ENCODE measurements at places on chromosomes 4 and X. TPM values are rescaled to one million over a fixed set of nuclear protein-coding genes. Genes with fewer than 3 reads are reported as not detected.

The HMGN5 gene
- total RNA-seq, result not detected

The HELQ gene
- total RNA-seq, result 4.4 TPM

The HTN3 gene
- not detected for total RNA-seq

The CDKL2 gene
- not detected for total RNA-seq

The RHOXF2B gene
- not detected for total RNA-seq

The SMIM9 gene
- total RNA-seq, result not detected

- no peak for DNase-seq
These were observed 779 bp downstream of the GABRQ start for GRCh38 chrX:152638443-152638904.

GRCh38 chr4:41156574-41156973, 57.8 kb downstream of the APBB2 start:
- peak; percentile 64 for DNase-seq

GRCh38 chrX:153505361-153505760, 10.6 kb downstream of the BGN start:
- no peak for DNase-seq

- no peak for DNase-seq
These were observed 267.1 kb downstream of the ARHGAP24 start for GRCh38 chr4:85741921-85742591.

DNA sequence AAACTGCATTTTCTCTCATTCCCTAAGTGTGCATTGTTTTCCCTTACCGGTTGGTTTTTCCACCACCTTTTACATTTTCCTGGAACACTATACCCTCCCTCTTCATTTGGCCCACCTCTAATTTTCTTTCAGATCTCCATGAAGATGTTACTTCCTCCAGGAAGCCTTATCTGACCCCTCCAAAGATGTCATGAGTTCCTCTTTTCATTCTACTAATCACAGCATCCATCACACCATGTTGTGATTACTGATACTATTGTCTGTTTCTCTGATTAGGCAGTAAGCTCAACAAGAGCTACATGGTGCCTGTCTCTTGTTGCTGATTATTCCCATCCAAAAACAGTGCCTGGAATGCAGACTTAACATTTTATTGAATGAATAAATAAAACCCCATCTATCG, 2.9 kb upstream of the AFP start:
- no peak for DNase-seq

GRCh38 chr4:182931691-182932345, 14.6 kb upstream of the DCTD start:
- no peak for DNase-seq

GRCh38 chrX:134599184-134599914, 58.9 kb downstream of the PLAC1 start:
- DNase-seq, result peak; percentile 13

- DNase-seq, result no peak
These were observed 27.4 kb upstream of the CLDN24 start for GRCh38 chr4:183349673-183350072.

GRCh38 chrX:63258144-63258543, 93.0 kb downstream of the SPIN4 start:
- peak; percentile 28 for DNase-seq

DNA sequence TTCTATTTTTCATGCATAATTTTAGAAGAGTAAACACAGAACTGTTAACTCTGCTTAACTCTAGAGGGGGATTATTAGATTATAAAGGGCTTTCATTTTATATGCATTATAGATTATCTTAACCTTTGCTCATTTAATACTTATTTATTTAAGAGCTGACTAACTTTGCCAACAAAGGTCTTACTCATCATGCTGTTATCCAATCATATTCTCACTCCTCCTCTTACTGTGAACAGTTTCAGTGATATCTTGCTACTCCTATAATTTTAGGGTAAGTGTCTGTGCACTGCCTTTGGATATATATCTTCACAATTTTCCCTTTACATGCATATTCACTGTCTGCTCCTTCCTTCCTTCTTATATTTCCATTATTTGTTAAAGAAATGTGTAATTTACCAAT, 1814.9 kb downstream of the STIM2 start:
- DNase-seq, result no peak

- DNase-seq, result peak; percentile 10
These were observed 88.2 kb upstream of the CAMK2D start for GRCh38 chr4:113849771-113850170.

GRCh38 chr4:185017964-185018772, at the start of gene HELT:
Gene HELT, plus strand, starts transcription at chr4:185018490. Its CDS starts 439 bp downstream, at chr4:185018929.
- DNase-seq, result no peak

GRCh38 chrX:13088156-13088487, 43.7 kb upstream of the FAM9C start:
- DNase-seq, result no peak

DNA sequence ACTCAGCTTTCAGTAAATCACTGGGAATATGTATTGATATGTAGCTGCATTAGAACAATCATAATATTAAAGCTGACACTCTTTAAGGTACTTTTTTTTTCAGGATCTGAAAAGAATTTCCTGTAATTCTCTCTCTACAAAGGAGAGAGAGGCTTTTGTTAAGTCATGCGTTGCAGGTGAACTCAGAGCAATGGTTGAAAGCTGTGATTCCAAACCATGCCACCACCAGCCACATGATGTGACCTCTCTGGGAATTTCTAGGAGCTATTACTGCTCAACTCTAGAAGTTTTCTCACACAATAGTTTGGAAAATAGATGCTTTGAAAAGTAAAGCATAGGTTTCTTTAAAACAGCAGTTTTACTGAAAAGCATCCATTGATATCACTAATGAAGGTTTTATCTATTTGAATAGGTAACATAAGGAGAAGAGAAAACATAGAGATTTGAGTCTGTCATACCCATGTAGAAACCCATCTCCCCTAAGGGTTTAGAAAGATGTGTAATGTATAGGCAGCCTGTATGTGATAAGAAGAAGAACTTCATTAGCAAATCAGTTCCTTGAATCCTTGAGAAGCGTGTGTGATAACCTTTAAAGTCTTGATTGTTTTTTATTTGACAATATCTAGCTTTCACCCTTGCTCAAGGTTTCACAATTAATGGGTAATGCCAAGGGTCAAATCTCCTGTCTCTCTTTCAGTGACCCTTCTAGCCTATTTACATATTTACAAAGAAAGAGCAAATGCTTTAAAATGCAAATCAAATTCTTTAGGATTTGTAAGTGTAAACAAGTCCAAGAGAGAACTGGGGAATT, 161.0 kb upstream of the ANKRD50 start:
- no peak for DNase-seq

GRCh38 chr4:34046580-34046979, 2197.7 kb downstream of the ARAP2 start:
- DNase-seq, result no peak

DNA sequence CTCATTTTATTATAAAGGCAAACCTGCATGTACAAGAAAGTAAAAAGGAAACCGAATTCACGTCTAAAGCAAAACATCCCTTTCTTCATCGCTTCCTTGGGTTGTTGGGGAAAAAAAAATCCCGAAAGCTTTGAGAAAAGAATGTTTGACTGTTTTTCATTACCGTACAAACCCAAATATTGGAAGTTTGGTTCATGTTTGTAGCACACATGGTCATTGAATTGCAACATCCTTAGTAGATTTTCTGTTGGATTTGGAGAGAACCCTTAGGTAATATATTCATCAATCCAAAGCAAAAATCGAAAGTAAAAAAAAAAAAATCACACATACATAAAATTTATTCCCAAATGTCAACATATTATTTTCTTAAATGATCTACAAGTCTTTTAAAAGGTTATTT, 420.3 kb downstream of the MAPK10 start:
- DNase-seq, result no peak

GRCh38 chr4:139528377-139529005, 27.5 kb downstream of the SETD7 start:
- peak; percentile 50 for DNase-seq

- peak; percentile 51 for DNase-seq
These were observed 97.9 kb upstream of the EOLA2 start for GRCh38 chrX:150036181-150036580.

DNA sequence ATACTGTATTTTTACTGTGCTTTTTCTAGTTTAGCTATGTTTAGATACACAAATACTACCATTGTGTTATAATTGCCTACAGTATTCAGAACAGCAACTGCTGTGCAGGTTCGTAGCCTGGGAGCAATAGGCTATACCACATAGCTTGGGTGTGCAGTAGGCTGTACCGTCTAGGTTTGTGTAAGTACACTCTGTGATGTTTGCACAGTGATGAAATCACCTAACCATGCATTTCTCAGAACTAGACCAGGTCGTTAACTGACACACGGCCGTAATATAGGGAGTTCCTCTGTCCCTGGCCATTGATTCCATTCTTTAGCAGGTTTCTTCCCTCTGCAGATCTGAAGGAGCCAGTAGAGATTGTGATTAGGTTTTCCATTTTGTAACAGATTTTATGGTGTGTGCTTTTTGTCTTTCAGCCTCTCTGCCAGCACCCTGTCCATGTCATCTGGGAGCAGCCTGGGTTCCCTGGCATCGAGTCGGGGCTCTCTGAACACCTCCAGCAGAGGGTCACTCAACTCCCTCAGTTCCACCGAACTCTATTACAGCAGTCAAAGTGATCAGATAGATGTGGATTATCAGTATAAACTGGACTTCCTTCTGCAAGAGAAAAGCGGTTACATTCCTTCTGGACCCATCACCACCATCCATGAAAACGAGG, 59.5 kb downstream of the CLDN22 start:
- no peak for DNase-seq

- DNase-seq, result no peak
These were observed 277.3 kb upstream of the TAPT1 start for GRCh38 chr4:16503421-16504100.

- DNase-seq, result no peak
These were observed 1029.7 kb downstream of the FAT4 start for GRCh38 chr4:126344472-126344871.

DNA sequence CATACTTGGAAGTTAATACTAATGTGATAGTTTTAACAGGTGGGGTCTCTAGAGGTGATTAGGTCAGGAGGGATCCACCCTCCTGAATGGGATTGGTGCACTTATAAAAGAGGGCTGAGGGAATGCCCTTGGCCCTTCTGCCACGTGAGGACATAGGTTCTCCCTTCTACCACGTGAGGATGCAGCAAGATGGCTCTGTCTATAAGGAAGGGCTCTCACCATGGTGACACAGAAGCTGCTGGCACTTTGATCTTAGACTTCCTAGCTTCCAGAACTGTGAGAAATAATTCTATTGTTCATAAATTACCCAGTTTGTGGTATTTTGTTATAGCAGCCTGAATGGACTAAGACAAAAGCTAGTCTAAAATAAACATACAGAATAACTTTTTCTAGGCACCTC, 1.0 kb downstream of the AADAT start:
- DNase-seq, result no peak

DNA sequence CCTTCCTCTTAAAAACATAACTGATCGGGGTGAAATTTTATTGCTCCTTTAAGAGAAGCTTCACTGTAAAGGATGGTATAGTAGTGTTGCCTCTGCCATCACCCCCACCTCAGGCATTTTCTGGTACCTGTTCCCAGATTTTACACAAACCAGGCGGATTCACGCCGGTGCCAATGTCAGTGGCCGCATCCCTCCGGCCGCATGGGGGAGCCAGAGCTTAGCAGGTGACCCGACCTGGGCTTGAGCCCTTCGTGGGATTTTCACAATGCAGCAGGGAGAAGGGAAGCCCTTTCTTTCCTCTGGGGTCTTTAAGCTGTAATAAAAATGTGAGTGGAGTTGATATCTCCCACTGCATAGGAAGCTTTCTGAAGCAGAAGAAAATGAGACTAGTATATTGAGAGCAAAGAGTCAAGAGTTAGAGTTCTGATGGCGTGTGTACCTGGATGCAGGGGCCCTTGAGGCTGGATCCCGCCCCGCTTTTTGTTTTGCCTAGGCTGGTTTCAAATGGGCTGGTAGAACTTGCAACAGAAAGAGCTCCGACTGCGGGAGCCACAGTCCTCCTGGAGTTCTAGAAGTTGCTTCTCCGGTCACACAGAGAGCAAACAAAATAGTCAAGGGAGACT, 59.4 kb downstream of the POLR2B start:
- no peak for DNase-seq

- no peak for DNase-seq
These were observed 57.0 kb downstream of the TRIML1 start for GRCh38 chr4:188196134-188196735.

DNA sequence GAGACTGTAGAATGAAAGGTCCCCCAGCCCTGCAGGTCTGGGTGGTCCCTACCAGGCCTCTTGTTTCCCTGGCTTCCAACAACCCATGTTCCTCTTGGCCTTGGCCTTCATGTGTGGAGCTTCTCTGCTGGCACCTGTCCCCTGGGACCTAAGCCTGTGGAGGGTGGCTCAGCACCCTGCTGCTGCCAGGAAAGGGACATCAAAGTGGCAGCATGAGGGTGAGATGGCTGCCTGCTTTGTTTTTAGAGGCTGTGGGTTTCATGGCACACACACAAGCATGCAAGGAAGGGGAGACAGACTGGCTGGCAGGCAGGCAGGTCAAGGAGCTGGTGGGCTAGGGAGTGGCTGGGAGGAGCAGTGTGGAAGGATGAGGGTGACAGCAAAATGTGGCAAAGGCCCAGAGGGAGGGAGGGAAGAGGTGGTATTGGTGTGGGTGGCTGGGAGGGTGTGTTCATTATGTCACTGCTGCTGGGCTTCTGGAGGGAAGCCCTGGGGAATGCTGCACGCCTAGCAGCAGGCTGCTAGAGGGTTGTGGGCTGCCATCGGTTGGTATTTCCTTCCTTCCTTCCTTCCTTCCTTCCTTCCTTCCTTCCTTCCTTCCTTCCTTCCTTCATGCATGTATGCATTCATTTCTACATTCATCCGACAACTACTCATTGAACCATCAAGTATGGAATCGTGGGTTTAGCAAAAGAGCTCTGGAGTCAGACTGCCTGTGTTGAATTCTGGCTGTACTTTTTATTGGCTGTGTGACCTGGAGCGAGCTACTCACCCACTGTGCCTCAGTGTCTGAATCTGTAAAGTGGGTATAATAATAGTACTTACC, 128.7 kb upstream of the PJA1 start:
- no peak for DNase-seq

DNA sequence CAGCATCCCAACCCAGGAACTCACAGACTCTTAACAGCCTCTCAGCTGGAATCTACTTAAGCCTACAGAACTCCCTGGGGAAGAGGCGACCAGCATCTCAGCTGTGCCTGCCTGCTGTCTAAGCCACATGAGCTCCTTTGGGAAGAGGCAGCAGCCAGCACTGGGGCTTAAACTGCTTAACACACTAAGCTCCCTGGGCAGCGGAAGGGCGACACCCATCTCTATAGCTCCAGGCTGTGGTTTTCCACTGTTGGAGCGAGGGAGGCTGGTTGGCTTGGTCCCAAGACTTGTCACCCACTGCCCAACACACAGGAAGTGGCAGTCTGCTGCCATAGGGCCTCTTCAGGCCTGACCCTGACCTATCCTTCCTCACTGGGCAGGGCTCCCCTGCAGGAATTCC, 1544.1 kb upstream of the ADGRL3 start:
- peak; percentile 4 for DNase-seq

GRCh38 chrX:16643176-16643575, 6.8 kb upstream of the S100G start:
- DNase-seq, result peak; percentile 65

DNA sequence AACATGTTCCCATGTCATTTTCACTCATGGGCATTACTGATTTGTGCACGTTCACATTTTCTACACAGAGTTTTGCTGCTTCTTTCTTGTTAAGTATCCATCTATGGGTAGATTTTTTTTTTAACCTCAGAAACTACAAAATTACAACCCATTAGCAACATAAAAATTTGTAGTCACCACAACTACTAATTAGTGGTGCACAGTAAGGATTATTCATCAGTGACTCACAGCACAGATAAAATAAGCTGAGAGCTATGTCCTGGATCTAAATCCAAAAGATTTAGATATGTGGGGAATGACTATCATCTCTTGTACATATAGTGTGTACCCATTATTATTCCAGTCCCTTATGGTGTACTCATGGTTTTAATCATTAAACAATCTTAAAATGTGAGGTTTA, 19.7 kb upstream of the AMELX start:
- no peak for DNase-seq

GRCh38 chr4:190121759-190122158, 51.8 kb upstream of the DUX4 start:
- DNase-seq, result no peak

Data from MG63 (cell line).